Stimulated activated CD8-positive, alpha-beta memory T cell treated with anti-CD3 and anti-CD28 coated beads, Interleukin-2, amount 100 ng/mL, for 48 hours (primary cell): ENCODE measurements at places on chromosomes 3 and 15.

GRCh38 chr3:72597756-72598195 is 250.5 kb downstream of the SHQ1 start:
- DNase-seq = no peak

DNA sequence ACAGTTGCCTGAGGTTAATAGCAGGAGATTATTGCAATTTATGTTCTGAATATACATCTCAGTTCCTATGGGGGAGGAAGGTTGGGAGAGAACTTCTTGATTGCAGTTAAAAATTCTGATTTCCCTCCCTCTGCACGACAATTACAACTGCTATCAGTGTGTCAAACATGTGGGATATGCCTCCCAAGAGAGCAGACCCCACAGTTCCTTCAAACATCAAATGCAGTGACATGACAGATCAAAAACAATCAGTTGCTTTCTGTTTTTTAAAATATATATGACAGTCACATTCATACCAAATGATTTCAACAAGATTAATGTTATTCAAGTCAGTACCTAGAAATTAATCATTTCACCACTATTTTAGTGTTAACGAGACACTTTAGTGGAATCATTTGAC is 639.0 kb downstream of the EDEM1 start:
- DNase-seq = no peak

DNA sequence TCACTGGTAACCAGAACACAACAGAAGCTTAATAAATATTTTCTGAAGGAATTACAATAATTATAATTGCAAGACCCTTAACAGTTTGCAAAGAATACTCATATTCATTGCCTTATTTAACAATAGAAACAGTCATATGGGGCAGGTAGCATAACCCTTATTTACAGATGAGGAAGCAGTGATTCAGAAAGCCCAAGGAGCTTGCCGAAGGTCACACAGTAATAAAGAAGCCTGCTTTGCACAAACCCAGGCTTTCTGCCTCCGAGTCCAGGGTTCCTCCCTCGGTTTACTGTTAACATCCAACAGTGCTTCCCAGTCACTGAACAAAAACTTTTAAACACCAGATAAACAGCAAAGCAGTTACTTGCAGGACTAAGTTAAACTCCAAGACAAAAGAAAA is 35.3 kb downstream of the SRGAP3 start:
- DNase-seq = no peak

DNA sequence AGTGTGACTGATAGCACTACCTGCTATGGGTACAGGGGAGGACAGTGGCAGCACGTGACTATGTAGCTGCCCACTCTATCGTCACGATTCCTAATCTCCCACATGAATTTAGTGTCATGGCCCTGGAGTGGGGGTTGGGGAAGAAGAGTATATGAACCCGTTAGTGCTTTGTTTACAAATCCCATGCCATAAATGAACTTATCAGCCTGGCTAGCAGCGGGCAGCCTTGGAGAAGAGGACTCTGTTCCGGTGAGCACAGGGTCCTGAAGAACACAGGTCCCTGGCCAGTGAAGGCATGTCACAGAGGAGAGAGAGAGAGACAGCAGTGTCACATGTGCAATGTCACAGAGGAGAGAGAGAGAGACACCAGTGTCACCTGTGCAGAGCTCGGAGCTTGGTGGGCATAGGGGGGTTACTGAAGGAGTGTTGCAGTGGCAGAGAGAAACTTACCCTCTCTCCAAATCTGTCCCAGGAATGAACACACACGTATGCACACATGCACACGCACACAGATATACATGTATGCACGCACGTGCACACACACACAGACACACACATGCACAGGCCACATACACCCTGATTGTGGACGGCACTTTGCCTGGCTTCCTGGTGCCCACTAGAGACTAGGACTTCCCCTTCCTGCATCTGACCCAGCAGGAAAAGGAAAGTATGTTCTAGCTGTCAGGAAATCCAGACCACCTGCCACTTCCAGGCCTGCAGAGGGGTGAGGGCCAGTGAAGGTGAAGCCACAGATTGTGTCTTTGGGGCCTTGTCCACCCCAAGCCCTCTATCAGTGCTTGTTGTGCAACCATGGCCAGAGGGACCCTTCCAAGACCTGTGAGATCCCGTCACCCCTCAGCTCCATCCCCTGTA is 26.3 kb downstream of the ITGA11 start:
- DNase-seq = no peak

DNA sequence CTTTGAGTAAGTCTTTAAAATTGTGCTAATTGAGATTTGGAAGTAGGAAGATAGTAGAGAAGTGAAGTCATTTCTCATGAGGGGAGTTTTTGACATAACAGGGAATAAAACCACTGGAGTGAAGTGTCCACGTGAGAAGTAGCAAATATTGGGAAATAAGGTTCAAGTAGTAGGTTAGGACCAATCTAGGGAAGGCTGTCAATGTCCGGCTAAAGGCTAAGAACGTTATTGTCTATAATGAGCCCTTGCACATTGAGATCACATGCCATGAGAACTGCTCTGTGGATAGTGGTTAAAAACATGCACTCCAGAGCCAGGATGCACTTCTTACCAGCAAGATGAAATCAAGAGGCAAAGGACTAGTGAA is 459.9 kb upstream of the TPRG1 start:
- no peak for DNase-seq

GRCh38 chr3:68148447-68148846 is 494.0 kb upstream of the SUCLG2 start:
- DNase-seq = no peak

DNA sequence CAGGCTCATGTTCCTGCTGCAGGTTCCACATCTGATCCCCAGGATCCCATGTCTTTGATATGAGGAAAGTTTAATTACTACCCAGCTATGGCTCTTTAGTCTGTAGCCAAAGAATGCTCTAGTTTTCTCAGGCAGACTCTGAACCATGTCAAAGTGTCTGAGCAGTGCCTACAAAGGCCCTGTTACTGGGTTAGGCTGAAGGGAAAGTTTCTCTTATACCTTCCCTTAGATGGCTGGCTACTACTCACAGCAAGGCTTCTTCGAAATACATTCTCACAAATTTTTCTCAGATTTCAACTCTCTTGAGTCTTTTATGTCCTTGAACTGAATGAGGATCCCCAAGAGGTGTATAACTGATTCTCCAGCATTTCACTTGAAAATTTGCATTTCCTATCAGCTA is 102.4 kb downstream of the NR1D2 start:
- no peak for DNase-seq

- DNase-seq = no peak
These were observed 35.6 kb upstream of the LDHAL6B start for GRCh38 chr15:59171067-59171397.

GRCh38 chr15:44706946-44707636 is 4.0 kb downstream of the PATL2 start:
- no peak for DNase-seq

DNA sequence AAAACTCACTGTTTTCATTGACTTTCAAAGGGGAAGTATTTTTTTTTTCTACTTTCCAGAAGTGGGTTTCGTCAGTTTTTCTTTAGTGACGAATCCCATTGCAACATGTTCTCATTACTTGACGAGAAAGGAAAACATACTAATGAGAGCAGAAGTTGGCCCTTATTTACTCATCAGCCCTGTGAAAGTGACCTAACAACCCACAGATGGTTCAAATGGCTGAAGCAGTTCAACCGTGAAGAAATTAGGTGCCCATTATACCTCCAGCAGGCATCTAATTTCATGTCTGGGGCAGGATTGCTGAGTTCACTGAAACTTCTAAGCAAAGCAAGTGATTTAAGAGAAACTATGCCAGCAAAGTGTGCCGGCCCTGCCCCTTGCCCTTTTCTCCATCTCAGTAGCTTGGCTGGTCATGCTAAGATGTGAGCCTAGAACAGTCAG is 9.0 kb downstream of the AQP9 start:
- no peak for DNase-seq

DNA sequence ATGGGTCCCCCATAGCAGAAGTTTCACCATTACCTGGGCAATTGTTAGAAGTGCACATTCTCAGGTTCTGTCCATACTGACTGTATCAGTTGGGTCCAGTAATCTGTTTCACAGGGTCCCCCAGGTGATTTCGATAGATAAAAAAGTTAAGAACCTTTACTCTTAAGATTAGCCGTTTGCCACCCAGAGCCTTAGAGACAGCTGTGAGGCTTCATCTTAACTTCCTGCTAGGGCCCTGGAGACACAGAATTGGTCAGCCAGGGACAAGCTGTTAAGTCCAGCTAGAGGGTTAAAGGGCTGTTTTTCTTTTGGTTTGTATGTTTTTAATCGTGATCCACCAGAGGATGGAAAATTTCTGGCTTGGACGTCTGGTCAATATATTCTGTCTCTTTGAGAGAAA is 6.7 kb downstream of the FAM162A start:
- no peak for DNase-seq

DNA sequence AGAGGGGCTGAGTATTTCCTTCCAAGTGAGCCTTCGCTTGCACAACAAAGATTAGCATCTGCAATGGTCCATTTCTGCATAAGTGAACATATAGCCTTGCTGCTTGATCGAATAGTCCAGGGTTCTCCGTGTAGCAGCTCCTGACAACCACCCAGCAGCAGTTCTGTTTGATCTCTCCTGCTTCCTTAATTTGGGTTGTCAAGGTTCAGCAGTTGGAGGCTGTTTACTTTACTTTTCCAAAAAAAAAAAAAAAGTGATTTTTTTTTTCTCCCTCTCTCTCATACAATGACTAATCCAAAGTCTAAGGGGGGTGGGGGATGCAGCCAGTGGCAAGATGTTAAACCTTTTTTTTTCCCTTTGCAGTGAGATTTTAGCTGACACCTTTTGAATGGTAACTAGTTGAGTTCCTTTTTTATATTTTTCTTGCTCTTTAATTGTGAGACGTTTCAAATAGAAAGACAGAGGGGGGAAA is 3.6 kb downstream of the FOXP1 start:
- DNase-seq = no peak

DNA sequence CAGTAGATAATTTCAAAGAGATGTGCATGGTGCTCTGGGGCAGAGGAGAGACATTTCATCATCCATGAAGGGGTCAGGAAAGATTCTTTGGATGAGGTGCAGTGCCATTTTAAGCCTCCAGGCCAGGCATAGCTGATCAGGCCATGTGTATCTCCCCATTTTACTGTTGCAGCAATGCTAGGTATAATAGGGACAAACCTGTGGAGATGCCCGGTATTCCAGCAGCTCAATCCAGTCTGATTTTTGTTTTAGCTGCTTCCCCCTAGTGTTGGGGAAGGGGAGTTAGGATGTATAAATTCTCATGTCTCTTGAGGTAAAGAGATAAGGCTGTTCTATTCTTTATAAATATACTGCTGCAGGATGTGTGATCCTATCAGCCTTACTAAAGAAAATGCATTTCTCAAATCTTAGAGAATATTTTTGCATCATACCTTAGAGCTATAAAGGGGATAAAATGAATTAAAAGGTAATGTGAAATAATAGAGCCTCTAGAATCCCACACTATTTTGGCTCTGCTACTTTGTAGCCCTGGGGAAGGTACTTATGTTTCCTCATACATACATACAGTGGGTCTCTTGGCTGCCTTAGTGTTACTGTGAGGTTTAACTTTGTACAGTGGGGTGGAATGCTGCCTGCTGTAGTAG is 5.2 kb downstream of the CDV3 start:
- no peak for DNase-seq

GRCh38 chr3:17088017-17088416 is 203.3 kb downstream of the PLCL2 start:
- no peak for DNase-seq

DNA sequence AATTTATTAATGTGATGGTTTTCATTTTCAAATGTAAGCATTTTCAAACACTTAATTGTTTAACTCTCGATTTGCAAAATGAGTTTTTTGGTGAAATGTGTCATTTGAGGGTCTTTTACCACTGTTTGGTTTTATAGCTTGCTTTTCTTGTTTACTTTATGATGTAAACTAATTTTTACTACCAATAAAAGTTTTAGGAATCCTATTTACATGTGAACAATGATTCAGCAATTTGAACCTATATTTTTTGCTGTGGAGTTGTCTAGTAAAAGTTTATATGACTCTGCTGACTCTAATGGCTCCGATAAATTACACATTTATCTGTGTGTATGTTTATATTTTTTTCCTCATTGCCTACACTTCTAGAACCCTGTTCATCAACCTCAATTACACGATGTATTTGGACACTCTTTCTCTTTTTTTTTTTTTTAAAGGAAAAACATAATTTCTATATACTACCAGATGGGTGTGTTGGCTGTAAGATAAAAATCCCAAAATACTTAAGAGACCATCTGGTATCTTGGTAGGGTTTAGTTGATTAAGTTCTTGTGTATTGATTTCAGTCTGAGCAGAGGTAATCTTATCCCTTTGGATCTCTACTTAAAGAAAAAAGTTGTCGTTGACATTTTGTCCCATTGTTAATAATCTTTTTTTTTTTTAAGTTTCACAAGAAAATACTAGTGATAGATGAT is 89.5 kb downstream of the PTPRG start:
- no peak for DNase-seq

GRCh38 chr15:85168642-85169173 is 187.1 kb downstream of the PDE8A start:
- DNase-seq = peak; percentile 18

- no peak for DNase-seq
These were observed 405.7 kb downstream of the LSAMP start for GRCh38 chr3:116039651-116039985.

DNA sequence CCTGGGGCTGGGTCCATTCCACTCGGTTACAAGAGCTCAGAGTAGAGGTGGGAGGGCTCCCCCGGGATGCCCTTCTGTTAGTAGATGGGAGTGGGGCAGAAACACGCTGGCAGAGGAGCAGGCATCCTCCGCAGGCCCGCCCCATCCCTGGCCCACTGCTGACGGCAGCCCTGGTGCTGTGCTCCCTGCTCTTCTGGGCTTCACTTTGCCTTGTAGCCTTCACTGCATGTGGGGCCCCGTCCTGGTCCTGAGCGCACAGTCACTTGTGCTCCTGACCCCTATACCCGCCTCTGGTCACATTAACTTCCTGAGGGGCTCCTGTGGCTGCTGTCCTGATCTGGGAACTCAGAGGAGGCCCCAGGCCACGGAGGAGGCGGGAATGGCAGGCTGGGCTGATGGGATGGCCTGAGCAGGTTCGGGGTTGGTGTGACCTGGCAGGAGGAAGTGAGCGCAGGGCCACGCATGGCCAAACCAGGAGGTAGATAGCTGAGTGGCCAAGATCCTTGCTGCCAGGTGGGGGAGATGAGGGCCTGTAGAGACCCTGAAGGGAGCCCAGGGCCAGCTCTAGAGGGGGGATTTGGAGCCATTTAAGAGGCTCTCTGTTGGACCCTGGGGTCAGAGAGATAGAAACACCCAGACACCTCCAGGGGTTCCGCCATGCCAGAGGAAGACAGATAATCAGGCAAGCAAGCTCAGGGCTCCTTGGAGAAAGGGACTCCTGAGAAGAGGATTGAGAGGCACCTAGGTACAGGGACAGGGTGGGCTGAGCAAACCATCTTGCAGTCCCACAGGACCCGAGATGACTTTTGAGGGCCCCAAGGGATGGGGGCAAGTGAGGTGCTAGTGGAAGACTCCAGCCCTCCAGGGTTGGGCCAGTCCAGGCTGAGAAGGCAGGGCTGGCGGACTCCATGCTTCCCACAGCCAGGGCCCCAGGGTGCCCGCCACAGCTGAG is 92.2 kb upstream of the PRR23E start:
- DNase-seq = no peak

DNA sequence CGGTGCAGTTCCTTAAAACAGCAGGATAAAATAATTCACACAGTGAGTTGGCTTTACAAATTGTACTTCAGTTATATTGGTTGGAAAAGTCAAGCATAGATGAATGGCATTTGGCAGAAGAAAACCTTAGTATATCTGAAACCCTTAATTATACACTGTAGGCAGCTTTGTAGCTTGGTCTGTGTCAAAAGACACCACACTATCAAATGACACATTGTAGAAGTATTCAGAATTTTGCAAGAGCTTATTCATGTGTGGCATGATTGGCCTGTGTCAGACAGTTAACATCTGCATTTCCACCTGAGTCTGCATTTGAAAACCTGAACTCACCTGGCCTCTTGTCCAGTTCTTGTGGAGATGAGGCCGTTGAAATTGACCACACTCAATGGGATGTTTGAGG is 13.8 kb downstream of the TMEM266 start:
- DNase-seq = no peak
